ENCODE measurements at places on chromosomes 6 and 20.

- DNase-seq: no peak
Measured at GRCh38 chr6:28393912-28394662, 5.5 kb downstream of the ZSCAN12 start.

- no peak for DNase-seq
Measured at GRCh38 chr6:134909701-134910592, 40.0 kb downstream of the ALDH8A1 start.

GRCh38 chr20:57630061-57630460 lies 9.8 kb upstream of the ZBP1 start:
- peak; percentile 36 for DNase-seq

GRCh38 chr20:41697861-41698559 lies 79.8 kb upstream of the CHD6 start:
- DNase-seq: no peak

DNA sequence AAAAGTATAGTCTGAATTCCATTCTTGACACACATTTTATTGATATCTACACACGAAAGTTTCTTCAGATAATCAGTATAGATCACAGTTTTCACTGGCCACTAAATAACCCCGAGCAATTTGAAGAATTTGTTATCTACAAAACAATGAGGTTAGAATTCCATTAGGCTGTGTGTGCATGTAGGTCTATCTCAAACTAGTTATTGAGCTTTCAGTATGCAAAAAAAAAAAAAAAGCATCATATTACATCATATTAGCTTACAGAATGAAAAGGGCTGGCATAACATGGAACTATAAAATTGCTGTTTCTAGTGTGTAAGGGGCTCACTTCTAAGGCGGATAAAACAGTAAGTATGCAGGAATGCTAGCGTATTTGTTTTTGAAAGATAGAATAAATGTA lies 59.5 kb upstream of the ADGRG6 start:
- DNase-seq: no peak

DNA sequence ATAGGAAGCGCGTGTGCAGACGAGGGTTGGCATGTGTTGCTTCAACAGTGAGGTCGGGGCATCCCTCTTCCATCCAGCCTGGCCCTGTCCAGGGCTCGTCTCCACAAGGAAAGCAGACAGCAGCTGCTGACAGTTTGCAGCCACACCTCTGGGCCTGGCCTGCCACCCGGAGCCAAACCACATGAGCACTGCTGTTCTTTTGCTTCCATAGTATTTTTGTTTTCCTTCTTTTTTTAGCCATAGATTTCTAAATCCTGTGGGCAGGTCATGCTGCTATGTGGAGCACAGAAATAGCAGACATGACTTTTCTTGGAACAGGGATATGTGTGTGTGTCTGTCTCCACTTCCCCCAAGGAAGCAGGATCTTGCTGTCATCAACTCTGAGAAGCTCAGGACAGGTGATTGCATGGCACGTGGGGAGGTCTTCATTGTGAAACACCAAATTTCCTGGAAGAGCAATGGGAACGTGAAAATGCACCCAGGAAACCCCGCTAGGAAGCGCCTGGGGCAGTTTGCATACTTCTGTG lies 167.4 kb downstream of the DTNBP1 start:
- DNase-seq: no peak

- DNase-seq: no peak
Measured at GRCh38 chr6:56949265-56949664, 5.6 kb upstream of the BEND6 start.

DNA sequence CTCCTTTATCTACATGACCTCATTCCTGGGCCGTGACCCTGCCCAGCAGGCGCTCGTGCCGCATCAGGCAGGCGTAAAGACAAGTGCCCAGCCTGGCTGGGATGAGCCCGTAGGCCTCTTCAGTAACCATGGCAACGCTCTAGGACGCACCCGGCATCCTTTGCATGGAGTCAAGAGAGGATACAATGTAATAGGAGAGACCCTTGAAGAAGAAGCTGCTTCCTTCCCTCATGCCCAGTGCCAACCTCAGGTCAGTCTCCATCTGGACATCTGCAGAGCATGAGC lies 5.0 kb upstream of the LSM14B start:
- DNase-seq: no peak

- DNase-seq: no peak
Measured at GRCh38 chr6:74741646-74742045, 464.2 kb downstream of the COL12A1 start.

GRCh38 chr20:52809003-52809402 lies 163.2 kb upstream of the TSHZ2 start:
- DNase-seq: no peak

- no peak for DNase-seq
Measured at GRCh38 chr6:118319894-118320649, 228.0 kb upstream of the PLN start.

Data from activated CD4-positive, alpha-beta T cell treated with anti-CD3 and anti-CD28 coated beads for 4 hours (primary cell).